ENCODE measurements at places on chromosomes 1 and 21.

DNA sequence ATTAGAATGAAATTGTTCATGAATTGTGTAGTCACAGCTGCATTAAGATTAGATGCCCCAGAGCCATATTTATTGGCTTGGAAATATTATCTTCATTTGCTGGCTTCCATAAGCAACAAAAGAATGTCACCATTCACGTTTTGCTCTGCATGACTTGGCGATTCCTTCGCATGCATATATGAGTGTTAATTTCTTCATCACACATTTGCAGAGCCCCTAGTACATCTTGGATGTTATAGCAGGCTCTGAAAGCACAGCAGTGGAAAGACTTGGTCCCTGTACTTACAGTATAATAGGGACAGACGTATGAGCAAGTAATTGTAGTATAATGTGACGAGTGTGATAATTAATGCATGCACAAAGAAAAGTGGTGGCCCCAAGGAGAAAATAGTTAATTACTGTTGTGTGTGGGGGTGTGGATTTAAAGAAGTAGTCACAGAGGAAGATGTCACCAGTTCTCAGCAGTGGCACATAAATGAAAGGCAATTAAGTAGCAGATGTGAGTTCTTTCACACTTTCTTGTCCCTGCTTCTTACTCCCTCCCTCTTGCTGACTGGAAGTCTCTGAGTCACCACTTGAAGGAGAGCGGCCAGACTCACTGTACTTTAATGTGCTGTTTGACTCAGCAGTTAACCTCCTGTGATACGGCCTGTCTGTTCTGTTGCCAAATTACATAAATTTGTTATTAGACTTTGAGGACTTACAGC is 21.0 kb downstream of the S100A10 start:
- peak; percentile 83 for DNase-seq

- no peak for DNase-seq
These were observed 8.3 kb downstream of the HMGCL start for GRCh38 chr1:23816906-23817305.

GRCh38 chr1:24849672-24850295 is 80.3 kb downstream of the RUNX3 start:
- no peak for DNase-seq

GRCh38 chr1:76115171-76115570 is 40.6 kb downstream of the ST6GALNAC3 start:
- no peak for DNase-seq

GRCh38 chr1:153673511-153673910 is 2.7 kb upstream of the ILF2 start:
- no peak for DNase-seq

GRCh38 chr21:16279731-16280581 is 550.2 kb downstream of the USP25 start:
- peak; percentile 8 for DNase-seq

GRCh38 chr1:20250340-20250989 is 40.2 kb upstream of the VWA5B1 start:
- DNase-seq = no peak

- no peak for DNase-seq
These were observed 1.2 kb upstream of the HPCAL4 start for GRCh38 chr1:39692152-39693074.

DNA sequence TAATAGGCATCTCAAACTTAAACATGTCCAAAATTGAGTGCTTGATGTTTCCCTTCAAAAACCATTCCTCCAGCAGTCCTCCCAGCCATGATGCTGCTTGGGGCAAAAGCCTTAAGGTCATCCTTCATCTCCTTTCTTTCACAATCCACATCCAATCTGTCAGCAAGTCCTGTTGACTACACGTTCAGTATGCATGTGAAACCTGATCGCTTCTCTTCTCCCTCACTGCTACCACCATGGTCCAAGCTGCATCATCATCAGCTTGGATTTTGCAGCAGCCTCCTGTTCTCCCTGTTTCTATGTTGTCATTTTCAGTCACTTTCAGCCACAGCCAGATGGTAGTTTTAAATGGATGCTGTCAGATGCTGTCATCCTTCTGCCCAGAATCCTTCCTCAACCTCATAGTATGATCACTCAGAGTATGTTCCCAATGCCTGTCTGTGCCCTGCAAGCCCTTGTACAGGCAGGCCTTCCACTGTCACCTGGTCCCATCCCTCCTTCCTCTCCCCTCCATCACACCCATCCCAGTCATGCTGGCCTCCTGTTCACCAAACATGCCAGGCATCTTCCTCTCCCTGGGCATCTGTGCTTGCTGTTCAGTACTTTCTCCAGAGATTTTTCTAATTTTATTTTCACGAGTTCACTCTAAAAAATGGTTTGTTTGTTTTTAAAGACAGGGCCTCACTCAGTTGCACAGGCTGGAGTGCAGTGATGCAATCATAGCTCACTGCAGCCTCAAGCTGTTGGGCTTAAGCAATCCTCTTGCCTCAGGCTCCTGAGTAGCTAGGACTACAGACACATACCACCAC is 66.0 kb downstream of the SYDE2 start:
- DNase-seq = peak; percentile 46

DNA sequence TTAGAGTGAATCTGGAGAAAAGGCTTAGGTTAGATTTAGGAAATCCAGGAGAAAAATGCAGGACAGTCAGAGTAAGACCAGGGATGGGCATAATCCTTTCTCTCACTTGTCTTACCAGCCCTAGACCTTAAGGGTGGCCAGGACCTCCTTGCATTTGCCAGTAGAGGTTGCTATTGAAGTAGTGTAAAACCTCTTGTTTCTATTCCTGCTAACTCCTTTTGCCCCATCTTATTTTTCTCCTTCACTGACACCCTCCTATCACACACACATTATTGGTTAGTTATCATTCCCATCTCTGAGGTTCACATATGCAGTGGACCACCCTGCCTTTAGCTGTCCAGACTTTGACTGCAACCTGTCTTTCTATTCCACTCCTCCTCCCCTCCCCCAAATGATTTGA is 75.0 kb upstream of the MACF1 start:
- DNase-seq = no peak

DNA sequence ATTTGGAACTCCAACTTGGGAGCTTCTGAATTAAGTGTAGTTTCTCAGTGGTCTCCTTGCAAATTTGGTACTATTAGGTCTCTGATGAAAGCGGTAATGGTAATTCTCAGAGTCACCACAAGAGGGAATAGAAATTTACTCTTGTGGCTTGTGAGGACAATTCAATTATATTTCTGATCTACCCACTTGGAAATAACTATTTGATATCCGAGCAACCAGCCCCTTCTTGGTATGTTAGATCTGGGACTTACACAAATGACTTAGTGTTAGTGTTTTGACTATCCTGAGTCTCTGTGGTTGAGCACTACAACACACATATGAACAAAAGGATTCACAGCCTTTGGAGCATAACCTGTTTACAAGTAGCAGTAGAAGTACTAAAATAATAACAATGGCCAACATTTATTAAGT is 68.1 kb downstream of the RPS6KA1 start:
- no peak for DNase-seq

- no peak for DNase-seq
These were observed 16.3 kb downstream of the NTPCR start for GRCh38 chr1:232966663-232967062.

DNA sequence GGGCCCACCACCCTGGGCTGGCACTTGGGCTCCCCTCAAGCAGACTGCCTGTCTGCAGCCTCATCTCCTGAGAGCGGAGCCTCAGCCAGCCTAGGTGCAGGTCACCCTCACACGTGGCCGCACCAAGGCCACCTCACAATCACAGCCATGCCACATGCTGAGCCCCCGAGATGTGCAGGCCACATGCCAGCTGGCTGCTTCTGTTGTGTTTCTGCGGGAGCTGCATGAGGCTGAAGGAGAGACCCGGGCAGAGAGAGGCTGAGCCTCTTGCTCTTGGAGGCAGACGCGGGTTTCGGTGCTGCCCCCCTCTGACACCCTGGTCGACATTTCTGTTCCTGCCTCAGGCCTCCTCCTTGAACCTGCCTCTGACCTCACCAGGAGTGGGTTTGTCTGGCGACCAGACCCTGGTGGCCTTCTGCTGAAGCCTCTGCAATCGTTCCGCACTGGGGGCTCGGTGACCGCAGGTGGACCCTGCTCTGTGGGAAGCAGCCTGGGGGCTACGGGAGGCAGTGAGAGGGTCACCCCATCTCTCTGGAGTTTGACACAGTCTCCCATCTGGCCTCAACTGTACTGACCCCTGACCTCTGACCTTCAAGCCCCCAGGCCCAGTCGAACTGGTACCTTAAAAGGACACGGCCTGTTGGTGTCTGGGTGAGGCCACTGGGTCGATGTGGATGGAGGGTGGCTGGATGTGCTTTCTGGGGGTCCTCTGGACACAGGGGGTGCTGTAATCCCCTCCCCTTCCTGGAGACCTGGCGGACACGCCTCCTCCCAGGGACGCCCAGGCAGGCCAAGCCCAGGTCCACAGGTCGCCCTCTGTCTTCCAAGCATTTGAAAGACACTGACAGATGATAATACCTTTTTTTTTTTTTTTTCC is 13.0 kb upstream of the C1orf174 start:
- DNase-seq = no peak

DNA sequence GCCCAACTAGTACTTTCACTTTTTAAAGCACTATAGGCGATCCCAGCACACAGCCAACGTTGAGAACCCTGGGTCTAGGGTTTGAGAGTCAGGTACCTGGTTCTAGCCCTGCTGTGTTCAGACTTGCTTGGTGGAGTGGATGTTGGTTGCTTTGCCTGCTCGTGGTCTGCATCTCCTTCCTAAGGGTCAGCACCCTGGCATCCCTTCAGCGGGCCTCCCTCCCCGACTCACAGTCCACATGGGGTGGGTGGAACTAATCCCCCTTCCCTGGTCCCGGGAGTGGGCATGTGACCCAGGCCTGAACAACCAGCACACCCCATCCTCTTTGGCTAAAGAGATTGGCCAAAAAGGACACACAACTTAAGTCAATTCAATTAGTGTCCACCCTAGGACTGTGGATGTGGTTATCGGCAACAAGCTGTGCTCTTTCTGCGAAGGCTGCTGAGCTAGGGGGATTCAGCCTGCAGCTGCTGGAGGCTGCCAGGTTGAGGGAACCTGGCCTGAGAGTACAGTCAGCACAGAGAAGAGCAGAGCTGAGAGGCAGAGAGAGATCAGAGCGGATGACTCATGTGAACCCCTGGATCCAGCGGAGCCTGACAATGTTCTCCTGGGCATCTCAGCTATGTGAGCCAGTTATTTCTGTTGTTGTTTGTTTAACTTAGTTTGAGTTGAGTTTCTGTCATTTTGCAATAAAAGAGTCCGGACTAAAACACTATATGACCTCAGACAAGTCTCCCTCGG is 138.9 kb downstream of the ACTL8 start:
- no peak for DNase-seq

- DNase-seq = peak; percentile 51
These were observed 3.0 kb downstream of the OLFML3 start for GRCh38 chr1:113981962-113982931.

- no peak for DNase-seq
These were observed 94.1 kb downstream of the ERG start for GRCh38 chr21:38404177-38404576.

GRCh38 chr1:160637821-160638539 is 8.9 kb downstream of the SLAMF1 start:
- DNase-seq = no peak

DNA sequence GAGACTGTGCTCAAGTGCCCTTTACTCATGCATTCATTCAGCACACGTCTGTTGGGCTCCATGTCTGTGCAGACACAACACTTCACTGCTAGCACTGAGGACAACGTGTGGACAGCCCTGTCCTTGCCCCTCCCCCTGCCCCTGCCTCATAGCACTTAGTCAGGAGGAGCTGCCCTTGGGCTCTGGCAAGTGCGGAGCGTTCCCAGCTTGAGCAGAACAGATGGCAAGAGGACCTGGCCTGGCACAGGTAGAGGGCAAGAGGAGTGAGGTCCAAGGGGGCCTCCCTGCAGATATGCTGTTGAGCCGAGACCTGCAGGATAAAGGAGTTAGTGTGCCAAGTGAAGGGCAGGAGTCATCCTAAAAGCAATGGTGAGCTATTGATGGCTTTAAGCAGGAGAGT is 81.3 kb downstream of the GRIK3 start:
- no peak for DNase-seq

DNA sequence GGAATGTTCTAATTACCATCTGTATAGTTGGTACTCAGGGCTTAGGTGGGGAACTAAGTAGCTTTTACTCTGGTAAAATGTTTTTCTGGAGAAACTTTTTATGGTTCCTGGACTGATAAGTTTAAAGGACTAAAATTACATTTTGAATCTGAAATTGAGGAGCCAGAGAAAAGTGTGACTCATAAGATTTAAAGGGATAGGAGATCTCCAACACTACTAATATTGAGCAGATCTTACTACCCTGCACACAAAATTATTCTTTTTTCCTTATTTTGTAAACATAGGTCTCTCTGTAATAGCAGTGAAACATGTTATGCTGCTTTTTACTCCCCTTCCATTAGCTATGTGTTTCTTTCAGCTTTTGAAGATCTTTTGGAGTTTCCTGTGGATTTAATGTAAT is 32.5 kb downstream of the MTF2 start:
- no peak for DNase-seq

DNA sequence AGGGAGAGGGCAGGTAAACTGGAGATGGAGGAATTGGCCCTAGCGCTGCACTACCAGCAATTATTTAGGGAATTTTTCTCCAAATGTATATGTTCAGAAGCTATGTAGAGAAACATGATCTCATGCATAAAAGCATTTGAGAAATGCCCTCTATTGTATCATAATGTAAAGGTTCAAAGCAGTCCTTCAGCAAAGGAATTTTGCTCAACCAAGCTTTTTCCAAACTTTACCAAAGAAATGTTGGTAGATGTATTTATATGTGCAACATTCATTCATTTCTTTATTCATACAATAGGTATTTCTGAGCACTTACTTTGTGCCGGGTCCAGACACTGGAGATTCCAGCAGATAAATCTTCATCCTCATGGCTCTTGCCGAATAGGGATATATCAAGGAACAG is 64.4 kb downstream of the XCL1 start:
- DNase-seq = no peak

GRCh38 chr1:90457985-90458384 is 259.1 kb downstream of the BARHL2 start:
- DNase-seq = no peak

GRCh38 chr1:94199398-94199797 is 38.0 kb downstream of the ARHGAP29 start:
- no peak for DNase-seq

GRCh38 chr1:219467524-219467923 is 145.4 kb downstream of the ZC3H11B start:
- DNase-seq = no peak

DNA sequence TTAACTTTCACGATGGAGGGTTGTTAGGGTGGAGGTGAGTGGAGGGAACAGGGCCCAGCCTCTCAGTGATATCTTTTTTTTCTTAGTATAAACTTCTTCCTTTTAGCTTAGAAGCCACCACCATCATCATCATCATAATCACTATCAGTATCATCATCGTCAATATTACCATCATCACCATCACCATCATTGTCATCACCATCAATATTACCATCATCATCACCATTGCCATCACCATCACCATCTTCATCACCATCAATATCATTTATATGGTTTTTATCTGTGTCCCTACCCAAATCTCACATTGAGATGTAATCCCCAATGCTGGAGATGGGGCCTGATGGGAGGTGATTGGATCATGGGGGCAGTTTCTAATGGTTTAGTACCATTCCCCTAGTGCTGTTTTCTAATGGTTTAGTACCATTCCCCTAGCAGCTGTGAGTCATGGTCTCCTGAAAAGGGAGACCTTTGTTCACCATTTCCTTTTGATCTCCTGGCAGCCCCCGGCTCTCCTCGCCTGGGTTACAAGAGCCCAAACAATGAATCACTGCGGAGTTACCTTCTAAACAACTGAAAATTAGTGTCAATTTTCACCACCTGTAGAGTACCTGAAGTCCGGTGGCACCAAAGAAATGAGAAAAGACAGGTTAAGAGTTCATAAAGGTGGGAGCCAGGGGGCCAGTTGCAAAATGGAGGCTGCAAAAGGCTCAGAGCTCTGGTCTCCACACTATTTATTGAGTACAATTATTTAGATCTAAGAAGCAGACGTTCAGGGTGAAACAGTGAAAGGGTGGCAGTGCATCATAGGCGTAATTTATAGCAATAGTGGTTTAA is 3.1 kb upstream of the PLA2G2E start:
- DNase-seq = no peak

Data from BJ (cell line).